SJSA1 (cell line): ENCODE measurements at places on chromosomes 3 and 15. TPM values are rescaled to one million over a fixed set of nuclear protein-coding genes. Genes with fewer than 3 reads are reported as not detected.
A peak's percentile ranks its signal among the peaks of the same experiment; 100 is the strongest.

The GOLGA6L6 gene
- total RNA-seq: not detected in 2 replicates

The UBR1 gene
- total RNA-seq: 30.6 and 39.2 TPM in 2 replicates

The NSMCE3 gene
- total RNA-seq: 11.1 and 14.7 TPM in 2 replicates

The CFAP100 gene
- total RNA-seq: not detected in 2 replicates

The COL6A5 gene
- total RNA-seq: not detected in 2 replicates

The VWA5B2 gene
- total RNA-seq: not detected in 2 replicates

The ZNF662 gene
- not detected in 2 replicates for total RNA-seq

The NR2C2 gene
- total RNA-seq: 17.8 and 30.2 TPM in 2 replicates

The ZBED2 gene
- not detected in 2 replicates for total RNA-seq

The MESP2 gene
- total RNA-seq: not detected in 2 replicates

The KLF15 gene
- 0.03 and 0.50 TPM in 2 replicates for total RNA-seq

The KCNAB1 gene
- total RNA-seq: 1.6 TPM in 1 of 2 replicates, not detected in the other

The TMEM212 gene
- total RNA-seq: not detected in 2 replicates

The GHSR gene
- not detected in 2 replicates for total RNA-seq

The GUCA1C gene
- not detected in 2 replicates for total RNA-seq

The GYG1 gene
- total RNA-seq: 14.1 and 16.7 TPM in 2 replicates

The ACKR2 gene
- not detected in 2 replicates for total RNA-seq

The TXNRD3 gene
- total RNA-seq: 6.0 and 7.4 TPM in 2 replicates

DNA sequence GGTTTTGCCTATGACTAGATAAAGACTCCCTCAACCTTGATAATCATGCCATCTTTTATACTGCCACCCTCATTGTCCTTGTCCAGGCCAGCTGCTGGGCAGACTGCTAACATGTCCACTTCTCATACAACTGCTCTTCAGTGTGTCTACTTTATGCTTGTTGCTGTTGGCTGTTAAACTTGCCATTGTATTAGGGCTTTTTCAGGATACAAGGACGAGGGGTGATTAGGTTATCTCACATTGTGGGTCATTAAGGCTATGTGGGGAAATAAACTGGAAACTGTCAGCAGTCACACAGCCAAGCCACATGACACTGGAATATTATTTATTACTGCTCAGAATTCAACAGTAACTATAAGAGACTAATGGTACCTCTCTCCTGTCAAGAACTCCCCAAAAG, 36.1 kb downstream of the STARD9 start:
- DNase-seq: no peak

DNA sequence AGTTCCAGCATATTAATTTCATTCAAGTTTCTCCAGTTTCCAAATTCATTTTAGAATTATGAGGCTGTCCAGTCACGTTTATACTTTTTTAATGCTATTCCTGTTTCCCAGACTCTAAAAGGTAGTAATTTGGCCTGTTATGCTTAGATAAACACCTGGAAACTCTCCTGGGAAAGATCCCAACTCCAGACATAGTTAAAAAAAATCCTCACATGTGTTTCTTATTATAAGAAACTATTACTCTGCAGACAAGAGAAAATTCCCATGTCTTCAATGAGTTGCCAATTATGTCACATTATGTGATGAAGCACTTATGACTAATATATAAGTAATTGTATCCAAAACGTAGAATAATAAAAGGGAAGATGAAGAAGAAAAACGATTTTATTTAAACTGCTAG, 137.1 kb upstream of the TMC3 start:
- DNase-seq: no peak

DNA sequence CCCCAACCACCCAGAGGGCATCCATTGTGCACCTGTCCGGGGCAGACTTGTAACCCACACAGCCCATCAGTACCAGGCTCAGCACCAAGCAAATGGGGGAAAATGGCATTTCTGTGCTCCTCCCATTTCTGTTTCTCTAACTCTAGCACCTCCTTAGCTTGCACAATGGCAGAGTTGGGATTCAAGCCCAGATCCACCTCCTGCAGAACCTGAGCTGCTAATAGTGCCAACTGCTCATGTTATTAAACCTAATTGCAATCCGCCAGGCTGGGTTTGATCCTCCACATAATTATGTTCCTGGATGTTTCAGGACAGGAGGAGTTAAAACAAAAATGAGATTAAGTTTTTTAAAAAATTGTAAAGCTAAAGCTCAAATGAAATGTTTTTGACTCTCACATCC, 235.0 kb downstream of the OCA2 start:
- DNase-seq: no peak

DNA sequence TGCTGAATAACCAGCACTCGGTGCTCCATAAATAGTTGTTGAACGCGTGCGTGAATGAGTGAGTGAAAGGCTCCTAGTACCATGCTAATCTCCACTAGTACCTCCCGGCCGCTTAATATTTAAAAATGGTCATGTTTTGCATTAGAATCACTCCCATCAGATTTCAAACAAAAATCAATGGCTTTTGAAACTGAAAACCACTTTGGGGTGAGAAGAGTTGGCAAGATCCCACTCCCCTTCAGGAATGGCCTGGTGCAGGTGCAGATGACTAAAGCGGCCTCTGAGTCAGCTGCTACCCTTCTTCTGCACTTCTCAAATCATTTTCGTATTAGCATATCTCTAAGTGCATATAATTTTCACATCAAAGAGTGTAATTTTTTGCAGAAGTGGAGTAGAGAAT, 425.3 kb upstream of the PROK2 start:
- DNase-seq: no peak

DNA sequence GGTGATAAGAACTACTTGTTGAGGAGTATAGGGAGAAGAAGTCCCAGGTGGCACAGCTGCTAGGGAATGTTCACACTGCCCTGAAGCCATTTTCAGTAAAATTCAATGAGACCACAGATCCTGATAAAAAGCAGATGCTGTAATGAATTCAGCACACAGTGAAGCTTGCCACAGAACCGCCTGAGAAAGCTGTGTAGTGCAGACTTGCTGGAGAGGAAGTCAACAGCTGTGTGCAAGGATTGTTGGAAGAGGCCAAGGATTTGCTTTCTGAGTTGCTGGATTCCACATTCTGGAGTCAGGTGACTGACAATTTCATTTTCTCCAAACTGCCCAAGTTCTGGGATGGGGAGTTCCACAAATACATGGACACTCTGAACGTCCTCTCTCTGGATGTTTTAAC, 70.9 kb downstream of the ANP32A start:
- peak; percentile 20 for DNase-seq

DNA sequence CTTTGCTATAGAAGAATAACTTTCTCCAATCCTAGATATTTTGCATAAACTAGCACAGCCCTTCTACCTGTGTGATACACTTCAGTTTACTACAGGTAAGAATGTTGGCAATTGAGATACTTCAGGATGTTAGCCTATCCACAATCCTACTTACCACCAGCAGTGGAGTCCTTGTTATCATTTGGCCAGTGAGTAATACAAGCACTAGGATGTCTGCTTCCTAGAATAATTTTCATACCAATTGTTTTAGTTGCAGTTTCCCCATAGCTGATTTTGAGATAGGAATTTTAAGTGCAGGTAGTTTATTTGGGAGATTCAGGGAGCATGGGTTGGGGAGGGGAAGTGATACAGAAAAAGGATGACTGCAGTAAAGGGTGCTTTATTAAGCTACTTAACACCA, 147.2 kb downstream of the EPHA6 start:
- DNase-seq: no peak

DNA sequence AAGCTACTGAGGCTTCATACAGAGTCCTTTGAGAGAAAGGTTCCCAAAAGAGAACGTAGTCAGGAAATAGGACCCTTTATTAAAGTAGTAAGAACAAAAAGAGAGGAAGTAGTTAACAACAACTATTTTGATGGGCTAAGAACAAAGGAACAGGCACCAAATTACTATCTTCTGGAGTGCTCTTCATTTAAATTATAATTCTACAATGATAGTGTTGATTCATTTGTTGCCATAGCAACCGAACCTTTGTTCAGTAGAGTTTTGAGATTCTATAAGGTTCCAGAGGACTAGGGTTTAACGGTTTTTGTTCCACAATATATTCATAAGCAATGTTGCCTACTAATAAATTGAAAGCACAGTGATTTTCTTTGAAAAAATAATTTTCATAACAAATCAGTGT, 78.8 kb downstream of the CMSS1 start:
- no peak for DNase-seq

GRCh38 chr15:40252438-40253166, 13.7 kb downstream of the PAK6 start:
- no peak for DNase-seq

GRCh38 chr15:23998056-23998455, 311.0 kb upstream of the NDN start:
- DNase-seq: no peak

DNA sequence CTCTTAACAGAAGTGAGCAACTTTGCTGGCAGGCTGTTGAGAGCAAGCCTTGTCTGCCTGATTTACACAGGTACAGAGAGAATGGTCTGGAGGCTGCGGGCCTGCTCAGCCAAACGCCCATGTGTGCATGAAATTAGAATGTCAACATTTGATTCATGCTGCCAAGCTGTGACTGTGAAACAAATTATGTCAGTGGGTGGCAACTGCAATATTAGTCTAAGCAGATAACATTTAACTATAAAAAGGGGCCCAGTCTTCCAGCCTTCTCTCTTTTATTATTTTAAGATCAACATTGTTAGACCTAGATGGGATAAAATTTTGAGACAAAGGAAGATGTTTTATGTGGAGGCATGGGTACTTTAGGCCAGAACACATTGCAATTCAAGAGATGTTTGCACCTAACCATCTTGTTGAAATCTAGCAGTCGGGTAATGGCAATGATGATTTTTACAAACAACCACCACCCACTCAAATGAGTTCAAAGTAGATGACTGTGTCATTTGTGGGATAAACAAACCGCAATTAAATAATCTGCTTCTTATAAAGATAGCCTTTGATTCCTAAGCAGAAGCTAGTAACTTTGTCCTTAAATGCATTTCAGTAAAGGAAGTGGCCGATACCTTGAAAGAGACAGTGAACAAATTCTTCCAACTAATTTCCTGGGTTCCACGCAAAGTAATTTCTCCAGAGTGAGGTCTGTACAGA, 70.2 kb downstream of the FOXB1 start:
- DNase-seq: no peak

GRCh38 chr15:57282686-57283085, 93.6 kb upstream of the CGNL1 start:
- no peak for DNase-seq

GRCh38 chr3:158350971-158351370, 220.0 kb upstream of the MLF1 start:
- no peak for DNase-seq

DNA sequence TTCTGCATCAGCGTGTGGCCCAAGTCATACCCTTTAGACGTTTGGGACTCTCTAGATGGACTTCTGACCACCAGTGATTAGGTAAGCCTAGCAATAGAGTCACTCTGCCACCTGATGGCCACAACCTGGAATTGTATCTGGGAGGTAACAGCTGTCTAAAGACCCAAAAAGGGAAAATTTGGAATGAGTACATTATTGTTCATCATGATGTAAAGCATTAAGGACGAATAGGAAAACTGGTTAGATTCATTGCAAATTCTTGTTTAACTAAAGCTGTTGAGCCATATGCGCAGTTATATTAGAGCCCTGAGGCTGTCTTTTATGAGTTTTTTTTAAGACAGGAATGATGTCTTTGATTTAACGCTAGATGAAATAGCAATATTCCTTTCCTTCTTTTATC, 63.6 kb downstream of the FAM81A start:
- DNase-seq: peak; percentile 55

- DNase-seq: no peak
These were observed 14.6 kb downstream of the GABPB1 start for GRCh38 chr15:50340416-50340815.

DNA sequence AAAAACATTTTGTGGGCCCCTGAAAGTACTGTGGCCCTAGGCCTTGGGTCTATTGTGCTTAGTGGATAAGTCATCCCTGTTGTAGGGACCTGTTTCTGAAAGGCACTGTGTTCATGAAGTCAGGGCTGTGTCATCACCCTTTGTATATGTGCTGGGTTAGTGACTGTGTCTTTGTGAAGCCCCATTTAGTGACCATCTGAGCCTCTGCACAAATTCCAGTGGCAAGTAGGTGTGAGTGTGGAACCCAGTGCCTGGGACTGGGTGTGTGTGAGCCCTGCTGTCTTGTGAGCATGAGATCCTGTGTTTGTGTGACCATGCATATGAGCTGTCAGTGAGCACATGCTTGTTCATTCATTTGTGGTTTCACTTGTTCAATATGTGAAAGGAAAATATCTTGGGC, 1.2 kb upstream of the HYAL1 start:
- DNase-seq: no peak

GRCh38 chr15:49877873-49878521, 241.0 kb downstream of the ATP8B4 start:
- DNase-seq: no peak

- peak; percentile 87 for DNase-seq
These were observed 6.2 kb upstream of the CCDC80 start for GRCh38 chr3:112647122-112647521.

DNA sequence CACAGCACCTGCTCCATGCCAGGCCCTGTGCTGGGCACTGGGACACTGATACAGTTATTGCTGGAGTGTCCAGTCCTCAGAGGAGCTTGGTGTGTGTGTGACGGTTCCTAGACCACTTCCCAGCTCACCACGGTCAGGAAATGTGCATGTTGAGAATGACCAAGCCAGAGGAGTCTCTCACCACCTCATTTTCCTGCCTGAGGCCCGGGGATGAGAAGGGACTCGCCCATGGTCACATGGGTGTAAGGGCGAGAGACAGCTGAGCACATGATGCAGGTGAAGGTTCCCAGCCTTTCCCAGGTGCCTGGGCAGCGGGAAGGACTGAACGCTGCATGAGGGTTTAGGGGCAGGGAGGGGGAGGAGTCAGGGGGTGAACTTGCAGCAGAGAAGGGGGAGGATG, 180.9 kb upstream of the TLE3 start:
- no peak for DNase-seq

- no peak for DNase-seq
These were observed 4.3 kb upstream of the CCDC50 start for GRCh38 chr3:191324936-191325335.

DNA sequence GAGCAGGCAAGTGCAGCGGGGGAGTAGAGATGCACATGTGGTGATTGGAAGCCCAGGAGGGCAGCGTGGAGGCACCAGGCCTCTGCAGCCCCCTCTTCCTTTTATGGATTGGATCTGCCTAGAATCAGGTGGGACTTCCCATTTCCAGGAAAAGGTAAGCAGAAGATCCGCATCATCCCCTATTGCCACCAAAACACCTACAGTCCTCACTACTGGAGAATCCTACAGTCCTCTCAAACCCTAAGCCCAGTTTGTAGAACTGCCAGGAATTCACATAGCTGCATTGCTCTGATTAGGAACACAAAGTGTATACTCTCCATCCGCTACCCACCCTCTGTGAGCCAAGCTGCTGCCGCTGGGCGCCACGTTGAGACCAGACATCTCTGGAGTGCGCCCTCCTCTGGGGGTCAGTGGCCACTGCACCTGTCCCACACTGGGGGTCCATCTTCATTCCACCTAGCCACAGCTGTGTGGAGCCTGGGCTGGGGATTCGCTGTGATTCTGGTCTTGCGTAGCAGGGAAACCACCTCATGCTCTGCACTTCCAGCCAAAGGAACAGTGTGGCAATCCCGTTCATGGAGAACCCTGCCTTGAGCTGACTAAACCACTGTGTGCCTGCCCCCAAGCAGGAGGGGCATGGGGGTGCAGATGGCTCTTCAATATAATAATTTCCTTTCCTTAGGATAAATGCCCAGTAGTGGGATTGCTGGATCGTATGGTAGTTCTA, 88.9 kb upstream of the PTX3 start:
- no peak for DNase-seq
